CD8-positive, alpha-beta memory T cell (primary cell): ENCODE measurements at places on chromosomes 6 and 20.

DNA sequence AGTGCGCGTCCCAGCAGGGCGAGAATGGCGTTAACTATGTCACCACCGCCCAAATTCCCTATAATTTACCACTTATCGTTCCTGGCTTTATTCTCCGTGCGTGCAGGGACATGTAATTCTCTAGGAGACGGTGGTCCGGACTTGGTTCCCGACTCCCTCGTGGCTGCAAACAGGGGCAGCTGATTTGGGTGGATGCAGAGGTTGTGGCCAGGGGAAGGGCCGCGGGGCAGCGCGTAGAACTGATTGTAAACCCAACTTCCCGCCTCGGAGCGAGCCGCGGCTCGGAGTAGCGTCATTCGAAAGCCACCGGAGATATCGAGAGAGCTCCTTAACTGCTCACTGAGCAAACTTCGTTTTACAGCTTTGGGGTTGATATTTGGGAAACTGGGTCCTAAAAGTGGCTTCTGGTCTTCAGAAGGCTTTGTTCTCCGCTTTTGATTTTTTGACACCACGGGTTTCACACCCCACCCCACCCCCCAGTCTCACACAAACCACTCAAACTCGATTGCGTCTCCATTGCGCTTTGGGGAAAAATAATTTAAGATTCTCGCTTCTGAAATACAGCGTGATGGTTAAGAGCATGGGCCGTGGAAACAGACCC lies 17.5 kb upstream of the ZSCAN9 start:
- no peak for DNase-seq

DNA sequence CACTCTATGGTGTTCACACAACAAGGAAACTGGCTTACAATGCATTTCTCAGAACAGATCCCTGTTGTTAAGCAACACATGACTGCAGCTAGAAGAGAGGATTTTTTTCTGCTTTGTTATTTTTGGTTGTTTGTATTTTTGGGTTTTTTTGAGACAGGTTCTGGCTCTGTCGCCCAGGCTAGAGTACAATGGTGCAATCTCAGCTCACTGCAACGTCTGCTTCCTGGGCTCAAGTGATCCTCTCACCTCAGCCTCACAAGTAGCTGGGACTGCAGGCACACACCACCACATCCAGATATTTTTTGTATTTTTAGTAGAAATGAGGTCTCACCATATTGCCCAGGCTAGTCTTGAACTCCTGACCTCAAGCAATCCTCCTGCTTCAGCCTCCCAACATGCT lies 12.7 kb downstream of the CD24 start:
- no peak for DNase-seq

DNA sequence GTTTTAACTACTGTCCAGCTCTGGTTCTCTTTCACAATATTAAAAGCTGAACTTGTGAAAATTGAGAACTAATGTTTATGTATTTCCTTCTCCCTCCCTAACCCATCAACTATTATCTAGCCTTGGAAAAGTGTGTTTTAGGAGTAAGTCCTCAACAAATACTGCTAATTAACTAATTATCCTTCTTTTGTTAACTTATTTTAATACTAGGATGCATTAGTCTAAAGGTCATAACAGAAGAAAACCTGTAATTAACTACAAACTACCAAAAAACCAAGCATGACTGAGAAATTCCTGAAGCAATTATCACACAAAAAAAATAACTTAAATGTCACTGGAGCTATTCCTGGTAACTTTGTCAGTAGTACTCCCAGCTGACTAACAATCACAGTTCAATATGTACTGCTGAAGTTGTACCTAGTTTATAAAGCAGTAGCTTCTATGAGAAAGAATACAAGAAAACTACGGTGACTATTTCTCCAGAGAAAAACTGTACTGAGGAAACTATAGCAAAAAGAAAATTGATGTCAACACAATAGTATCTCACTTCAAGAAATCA lies 301.9 kb downstream of the LAMA2 start:
- DNase-seq, result no peak

- DNase-seq, result no peak
These were observed 23.9 kb downstream of the TFEB start for GRCh38 chr6:41711323-41712038.

GRCh38 chr6:3624250-3625136 lies 127.0 kb downstream of the PXDC1 start:
- DNase-seq, result no peak

DNA sequence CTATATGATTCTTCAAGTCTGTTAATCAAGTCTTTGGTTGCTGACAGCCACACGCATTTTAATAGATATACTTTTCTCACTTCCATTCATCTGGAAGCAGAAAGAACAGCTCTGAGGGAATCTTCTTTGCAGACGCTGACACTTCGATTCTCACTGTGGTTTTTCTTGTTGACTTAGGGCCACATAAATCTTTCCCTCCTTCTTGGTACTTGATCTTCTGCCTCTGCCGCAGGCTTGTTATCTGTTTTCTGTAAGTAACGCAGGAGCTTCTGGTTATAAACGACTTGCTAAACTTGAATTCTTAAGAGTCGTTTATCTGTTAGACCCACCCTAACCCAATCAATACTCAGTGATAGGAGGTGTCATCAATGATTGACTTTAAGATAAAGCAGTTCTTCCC lies 268.8 kb upstream of the SULF2 start:
- DNase-seq, result no peak

DNA sequence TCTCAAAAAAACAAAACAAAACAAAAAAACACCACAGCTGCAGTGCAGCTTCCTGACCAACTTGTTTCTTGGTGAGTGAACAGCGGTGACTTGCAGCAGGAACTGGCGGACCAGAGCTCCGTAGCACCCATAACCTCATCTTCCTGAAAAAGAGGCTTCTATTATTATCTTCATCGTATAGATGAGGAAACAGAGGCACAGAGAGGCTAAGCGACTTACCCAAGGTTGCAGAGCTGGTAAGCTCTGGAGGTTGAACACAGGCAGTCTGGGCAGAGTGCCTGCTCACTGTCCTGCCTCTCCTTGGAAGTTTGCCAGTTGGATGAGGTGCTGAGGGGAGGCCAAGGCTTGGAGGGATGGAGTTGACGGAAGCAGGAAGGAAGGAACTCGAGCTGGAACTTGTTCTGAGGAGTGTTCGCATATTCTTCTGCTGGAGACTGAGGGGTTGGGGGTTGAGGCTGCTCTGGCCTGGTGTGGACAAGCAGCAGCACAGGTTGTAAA lies 47.9 kb upstream of the CCDC167 start:
- DNase-seq, result no peak
